ENCODE measurements at places on chromosomes 11 and 22.

GRCh38 chr11:95066716-95067038 lies at the start of gene SRSF8:
SRSF8 (plus strand) TSS chr11:95066919; CDS start chr11:95067227, 308 bp downstream.
- DNase-seq = no peak

DNA sequence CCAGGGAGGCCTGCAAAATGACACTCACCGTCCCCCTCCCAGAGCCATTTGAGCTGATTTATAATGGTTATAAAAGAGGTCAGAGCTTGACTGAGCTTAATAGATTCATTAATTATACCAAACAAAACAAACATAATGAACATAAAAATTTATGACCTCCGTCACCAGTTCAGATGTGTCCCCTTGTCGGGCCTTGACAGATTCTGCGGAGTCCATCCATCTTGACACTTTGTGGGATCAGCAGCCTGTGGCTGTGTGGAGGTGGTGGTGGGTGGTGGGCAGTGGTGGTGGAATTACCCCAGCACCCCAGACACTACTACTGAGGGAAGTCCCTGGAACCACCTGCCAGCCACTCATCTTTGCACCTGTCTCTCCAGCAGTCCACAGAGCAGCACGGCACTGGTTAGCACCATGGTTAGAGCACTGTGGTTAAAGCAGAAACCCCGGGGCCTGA lies 83.5 kb downstream of the DSCAML1 start:
- no peak for DNase-seq

DNA sequence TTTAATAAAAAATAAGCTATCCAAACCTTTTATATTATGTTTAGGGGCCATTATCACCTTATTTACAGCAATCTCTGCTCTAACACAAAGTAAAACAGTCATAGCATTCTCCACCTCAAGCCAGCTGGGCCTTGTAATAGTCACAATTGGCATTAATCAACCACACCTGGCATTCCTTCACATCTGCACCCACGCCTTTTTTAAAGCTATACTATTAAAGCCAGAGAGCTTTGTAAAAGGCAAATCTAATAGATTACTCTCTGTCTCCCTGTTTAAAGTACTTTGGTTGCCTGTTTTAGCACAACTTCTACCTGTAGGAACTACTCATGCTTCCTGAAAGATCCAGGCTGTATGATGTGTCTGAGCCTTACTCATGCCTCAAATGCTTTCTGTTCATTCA lies 113.1 kb downstream of the CSNK2A3 start:
- DNase-seq = no peak

DNA sequence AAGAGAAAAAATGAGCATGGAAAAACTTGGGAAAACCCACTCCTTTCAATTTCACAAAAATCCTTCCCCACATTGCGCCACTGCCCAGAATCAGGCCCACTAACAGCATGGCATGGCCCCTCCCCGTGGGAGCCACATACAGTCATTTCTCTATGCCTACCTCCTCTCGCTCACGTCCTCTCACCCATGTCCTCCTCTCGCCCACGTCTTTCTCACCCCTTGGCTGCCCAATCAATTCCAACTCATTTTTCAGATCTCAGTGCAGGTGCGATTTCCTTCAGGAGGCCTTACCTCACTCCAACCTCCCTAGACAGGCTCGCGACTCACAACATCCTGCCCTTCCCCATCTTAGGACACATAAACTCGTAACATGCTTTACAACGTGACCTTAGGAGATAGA lies 229.2 kb downstream of the CADM1 start:
- no peak for DNase-seq

GRCh38 chr11:1470681-1471611 lies 15.6 kb downstream of the MOB2 start:
- no peak for DNase-seq

- DNase-seq = no peak
Measured at GRCh38 chr11:81222491-81222890, 1511.2 kb downstream of the FAM181B start.

DNA sequence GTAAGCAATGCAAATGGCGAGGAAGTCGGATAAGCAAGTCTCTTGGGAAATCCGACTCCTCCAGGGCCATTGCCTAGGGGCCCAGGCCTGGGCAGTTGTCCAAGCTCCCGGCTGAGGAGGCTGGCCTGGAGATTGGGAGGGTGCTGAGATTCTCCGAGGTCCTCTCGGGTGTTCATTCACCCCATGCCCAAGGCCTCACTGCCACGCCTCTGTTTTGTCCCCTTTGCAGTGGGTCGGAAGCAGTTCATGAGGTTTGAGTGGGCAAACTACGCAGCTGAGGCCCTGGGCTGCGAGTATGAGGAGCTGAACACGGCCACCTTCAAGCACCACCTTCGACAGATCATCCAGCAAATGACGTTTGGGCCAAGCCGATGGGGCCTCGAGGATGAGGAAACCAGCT lies 81.3 kb downstream of the MYO18B start:
- no peak for DNase-seq

DNA sequence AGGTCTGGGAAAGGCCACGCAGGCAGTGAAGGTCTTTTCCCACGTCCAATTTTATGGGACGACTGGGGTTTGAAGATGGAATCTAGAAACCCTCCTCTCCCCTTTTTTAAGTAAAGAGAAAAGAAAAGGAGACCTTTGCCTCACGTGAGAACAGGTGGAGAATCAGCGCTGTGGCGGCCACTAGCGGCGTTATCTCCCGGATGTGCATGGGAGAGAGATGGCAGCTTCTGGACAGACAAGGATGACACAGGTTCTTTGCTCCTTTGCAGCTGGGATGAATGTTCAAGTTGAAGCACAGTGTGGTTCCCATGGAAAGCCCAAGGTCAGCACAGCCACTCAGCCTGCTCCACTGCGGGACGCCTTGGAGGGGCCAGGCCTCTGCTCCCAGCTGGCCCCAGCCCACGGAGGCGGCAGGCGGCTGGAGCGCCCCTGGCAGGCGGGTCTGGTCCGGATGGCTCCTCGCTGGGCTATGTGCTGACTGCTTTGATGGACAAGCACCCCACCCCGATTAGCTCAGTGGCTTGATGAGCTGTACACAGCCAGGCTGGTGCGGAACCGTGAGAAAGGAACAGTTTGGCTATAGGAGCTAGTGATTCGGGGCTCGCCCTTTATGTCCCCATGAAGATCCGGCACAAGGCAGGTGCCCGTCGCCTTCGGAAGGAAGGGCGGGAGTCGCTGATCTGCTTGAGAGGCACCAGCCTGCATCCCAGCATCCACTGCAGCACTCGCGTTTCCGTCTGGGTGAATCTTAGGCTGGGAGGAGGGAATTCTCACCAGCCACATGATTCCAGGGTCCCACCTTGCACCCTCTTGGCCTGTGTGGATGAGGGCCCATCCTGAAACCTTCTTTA lies 14.5 kb upstream of the BID start:
- DNase-seq = no peak

DNA sequence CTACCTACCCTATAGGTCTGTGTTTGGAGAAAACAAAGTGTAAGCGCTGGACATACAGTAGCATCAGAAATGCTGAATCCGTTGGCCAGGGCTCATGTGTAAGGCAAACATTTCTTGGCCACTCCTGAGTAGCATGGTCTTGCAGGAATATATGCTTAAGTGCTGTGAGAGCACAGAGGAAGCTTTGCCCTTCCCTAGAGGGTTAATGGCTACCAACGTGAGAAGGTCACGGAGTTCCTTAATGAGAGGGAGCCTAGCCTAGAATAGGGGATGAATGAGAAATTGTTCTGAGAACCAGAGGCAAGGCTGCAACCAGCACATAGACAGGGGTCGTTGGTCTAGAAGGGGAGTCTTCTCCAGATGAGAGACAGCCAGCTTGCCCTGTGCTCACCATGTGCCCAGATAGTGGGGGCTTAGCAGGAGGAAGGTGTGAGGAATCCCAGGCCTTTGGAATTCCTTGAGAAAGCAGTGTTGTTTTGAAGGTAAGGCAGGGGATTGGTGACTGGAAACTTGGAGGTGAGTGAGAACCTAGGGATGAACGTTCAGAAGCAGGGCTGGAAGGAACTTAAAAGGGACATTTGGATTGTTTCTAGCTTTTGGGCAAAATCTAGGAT lies 29.5 kb downstream of the RCOR2 start:
- DNase-seq = no peak

GRCh38 chr11:4455419-4455818 lies 6.3 kb downstream of the OR52K2 start:
- DNase-seq = no peak

- no peak for DNase-seq
Measured at GRCh38 chr11:5488798-5489399, 414 bp downstream of the OR52D1 start.

GRCh38 chr11:134332782-134333181 lies 994 bp downstream of the GLB1L2 start:
- DNase-seq = no peak

DNA sequence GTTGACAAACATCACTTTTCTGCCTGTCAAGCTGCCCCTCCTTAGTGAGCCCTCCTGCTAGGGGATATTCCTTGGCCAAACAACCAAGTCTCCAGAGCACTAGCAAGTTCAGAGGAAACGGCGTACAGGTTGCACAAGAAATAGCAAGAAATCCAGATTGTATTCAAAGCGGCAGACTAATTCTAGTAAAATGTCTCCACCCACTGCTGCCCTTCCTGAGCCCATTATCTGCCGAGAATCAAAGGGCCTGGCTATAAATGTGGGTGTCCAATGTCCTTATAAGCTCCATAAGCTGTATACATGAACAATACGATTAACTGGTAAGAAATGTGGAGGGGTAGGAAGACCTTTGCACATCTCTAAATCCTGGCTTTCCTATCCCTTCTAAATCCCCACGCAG lies 44.0 kb upstream of the AKIP1 start:
- DNase-seq = no peak

GRCh38 chr11:68142441-68143309 lies 21.5 kb upstream of the CHKA start:
- DNase-seq = no peak

GRCh38 chr11:113778111-113778910 lies 1.3 kb upstream of the CLDN25 start:
- no peak for DNase-seq

GRCh38 chr11:62882788-62883501 lies 2.2 kb downstream of the SLC3A2 start:
- no peak for DNase-seq

DNA sequence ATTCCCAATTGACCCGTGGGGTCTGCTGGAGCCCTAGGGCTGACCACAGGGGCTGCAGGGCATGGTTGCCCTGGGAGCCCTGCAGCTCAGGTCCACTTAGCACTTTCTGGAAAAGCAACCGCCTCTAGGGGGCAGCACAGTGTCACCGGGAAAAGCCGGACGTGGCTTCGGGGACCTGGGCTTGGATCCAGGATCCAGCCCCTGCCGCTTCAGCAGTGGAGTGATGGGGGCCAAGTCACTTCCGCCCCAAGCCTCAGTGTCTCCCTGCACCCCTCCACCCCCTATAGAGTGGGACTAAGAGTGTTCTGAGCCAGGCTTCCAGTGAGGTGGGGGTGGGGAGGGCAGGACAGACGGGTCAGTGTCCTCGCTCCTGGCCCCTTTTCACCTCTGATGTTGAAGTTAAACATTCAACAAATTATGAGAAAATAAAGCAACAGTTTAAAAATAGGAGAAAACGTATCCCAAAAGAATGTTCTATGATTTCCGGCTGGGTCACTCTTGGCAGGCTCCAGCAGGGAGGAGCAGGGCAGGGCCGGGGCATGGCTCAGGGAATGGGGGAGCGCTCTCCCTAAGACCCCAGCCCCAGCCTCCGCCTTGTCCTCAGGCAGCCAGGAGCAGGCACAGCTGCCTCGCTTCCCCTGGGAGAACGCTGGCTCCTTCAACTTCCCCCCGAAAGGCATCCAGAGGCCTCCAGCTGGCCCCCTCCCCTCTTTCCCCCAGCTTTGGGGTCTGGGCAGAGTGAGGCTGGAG lies 96.5 kb upstream of the FGF3 start:
- DNase-seq = no peak

- no peak for DNase-seq
Measured at GRCh38 chr22:24402460-24403192, 24.8 kb upstream of the ADORA2A start.

- no peak for DNase-seq
Measured at GRCh38 chr11:13674799-13675509, 6.5 kb downstream of the FAR1 start.

DNA sequence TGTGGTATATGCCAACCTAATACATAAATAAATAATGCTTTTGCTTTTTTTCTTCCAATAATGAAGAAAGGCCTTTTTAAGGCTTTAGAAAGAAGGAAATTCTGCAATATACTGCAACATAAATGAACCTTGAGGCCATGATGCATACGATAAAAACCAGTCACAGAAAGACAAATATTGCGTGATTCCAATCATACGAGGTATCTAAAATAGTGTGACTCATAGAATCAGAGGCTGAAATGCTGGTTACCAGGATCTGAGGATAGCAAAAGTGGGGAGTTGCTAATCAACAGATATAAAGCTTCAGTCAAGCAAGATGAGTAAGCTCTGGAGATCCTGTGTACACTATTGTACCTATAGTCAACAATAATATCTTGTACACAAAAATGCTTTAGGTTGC lies 24.2 kb downstream of the MS4A6A start:
- DNase-seq = no peak

GRCh38 chr11:113587308-113587739 lies 112.1 kb upstream of the DRD2 start:
- no peak for DNase-seq

DNA sequence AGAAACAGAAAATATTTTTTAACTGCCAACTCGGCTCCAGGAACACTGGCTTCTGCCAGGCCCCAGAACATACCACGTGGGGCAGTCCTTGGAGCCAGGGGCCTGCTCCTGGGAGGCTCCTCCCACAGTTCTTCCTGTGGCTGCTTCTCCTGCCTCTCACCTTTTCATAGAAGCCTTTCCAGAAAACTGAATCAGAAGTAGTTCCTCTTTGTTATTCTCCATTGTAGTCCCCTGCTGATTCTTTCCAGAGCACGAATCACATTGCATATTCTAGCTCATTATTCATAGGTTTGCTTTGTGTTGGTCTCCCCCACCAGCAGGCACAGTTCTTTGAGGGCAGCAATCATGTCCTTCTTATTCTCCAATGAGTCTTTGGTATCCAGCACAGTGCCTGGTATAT lies 106.0 kb downstream of the EFCAB6 start:
- DNase-seq = no peak

- no peak for DNase-seq
Measured at GRCh38 chr11:2400762-2401435, 349 bp downstream of the TSSC4 start.

- no peak for DNase-seq
Measured at GRCh38 chr11:33557201-33557600, 143.4 kb downstream of the C11orf91 start.

DNA sequence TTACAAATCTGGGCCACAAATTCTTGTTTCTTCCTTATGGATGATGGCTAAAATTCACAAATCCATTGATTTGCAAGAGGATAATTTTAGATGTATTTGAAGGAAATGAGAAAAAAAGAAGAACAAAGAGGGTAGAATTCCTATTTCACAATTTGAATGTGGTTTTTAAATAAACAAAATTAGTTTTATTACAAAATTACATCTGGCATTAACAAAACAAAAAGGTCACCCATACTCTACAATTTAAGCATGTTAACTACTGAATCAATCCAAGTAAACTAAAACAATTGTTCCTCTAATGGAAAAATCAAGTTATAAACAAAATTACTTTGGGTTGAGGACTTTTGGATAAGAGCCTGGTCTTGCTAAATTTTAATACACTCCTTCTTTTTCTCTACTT lies 242.0 kb downstream of the METTL15 start:
- DNase-seq = no peak
